Muscle of back (tissue), 13 donors: ENCODE measurements at places on chromosomes 6 and 20.

- DNase-seq, result no peak
Observed at GRCh38 chr6:53376661-53377226, 28.0 kb upstream of the ELOVL5 start.

DNA sequence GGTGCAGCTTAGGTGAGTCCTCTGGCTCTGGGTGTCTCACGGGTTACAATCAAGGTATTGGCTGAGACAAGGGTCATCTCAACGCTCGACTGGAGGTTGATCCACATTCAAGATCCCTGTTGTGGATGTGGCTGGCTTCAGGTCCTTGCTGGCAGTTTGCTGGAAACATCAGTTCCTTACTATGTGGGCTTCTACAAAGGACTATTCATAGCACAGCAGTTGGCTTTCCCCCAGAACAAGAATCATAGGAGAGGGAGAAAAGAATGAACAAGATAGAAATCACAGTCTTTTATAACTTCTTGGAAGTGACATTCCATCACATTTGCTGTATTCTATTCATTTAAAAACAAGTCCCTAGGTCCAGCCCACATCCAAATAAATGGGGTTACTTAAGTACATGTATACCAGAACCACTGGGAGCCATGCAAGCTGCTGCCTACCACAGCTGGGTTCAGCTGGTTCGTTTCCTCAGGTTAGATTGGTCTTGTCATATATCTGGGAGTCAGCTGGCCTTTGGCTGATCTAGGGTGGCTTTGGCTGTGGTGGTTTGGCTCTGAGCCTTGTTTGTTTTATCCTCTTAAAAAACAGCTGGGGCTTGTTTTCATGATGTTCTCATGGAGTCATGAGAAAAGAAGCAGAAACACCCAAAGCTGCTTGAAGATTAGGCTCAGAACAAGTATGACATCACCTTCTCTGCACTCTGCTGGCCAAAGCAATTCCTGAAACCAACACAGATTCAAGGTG lies 433.2 kb upstream of the SPTLC3 start:
- peak; percentile 58 for DNase-seq

DNA sequence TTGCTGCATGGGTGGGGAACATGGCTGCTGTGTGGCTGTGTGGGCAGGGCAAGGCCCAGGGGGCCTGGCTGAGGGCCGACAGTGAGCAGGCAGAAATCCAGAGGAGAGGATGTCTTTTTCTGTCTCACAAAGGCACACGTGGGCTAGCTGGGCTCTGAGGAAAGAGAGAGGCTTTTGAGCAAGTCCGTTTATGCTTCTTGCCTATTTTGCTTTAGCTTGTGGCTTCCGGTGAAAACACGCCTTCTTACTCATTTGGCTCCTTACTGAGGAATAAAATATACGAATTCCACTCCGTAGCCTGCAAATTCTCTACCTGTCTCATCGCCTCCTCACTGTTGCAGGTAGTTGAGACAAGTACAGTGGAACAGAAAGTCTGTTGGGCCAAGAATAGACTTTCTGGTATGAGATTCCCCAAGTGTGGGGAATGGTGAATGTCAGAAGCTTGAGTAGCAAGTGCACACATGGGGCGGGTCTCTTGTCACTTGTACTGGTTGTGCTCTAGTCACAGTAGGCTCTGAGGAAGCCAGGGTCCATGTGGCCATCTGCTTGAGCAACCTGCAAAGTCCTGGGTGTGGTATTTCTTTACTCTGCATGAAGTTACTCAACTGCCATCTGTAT lies 28.4 kb downstream of the WRNIP1 start:
- no peak for DNase-seq

GRCh38 chr6:126616866-126617265 lies 277.0 kb downstream of the CENPW start:
- no peak for DNase-seq

DNA sequence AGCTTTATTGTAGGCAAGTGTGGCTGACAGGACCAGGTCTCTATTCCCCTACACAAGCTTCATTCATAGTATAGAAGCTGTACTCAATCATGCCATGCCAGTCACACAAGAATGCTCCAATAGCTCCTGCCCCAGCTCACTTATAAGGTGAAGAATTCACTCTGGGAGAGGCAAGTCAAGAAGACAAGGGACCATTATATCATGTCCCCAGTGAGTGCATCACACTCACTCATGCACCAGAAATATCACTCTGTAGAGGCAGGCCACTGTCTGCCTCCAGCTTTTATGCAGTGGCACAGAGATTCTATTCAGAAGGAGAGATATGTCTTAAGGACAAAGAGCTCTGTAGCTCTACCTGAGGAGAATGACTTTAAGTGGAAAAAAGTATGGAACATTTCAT lies 263.2 kb downstream of the GJA1 start:
- no peak for DNase-seq

DNA sequence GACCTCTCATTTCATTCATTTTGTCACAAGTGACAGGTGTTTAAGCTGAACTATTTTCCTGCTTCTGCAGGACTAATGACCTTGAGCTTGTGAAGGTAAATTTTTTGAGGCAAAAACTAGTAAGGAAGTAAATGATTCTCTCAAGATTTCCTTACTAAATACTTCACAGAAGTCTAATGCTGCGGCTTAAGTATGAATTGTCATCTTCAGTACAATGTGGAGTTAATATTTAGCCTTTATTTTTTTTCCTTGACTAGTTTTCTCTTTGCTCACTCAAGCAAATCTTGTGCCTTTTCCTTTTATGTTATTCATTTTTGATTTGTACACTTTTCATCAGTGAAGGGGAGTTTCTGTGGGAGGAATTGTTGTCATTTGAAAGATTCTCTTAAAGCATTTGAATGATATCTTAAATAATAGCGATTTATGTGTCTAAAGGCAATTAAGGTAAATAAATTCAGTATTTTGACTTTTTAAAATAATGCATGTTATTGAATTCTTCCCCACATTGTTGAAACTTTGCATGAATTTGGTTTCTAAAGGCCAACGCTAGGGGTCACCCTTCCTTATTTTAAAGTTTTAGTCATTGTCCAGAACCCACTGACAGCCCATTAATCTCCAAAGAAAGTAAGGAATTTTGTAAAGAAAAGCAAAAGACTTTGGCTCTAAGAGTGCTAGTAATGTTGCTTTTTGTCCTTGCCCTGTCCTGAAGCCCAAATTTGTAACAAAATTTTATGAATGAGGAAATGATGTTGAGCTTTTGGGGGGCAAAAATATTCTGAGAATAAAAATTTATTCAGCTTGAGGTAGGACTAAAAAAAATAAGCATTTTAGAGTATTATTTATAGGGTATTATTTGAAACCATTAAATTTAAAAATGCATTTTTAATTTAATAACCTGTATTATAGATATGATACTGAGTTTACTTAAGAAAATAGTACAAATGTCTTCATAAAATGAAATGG lies 157.4 kb upstream of the LAMA2 start:
- peak; percentile 56 for DNase-seq

DNA sequence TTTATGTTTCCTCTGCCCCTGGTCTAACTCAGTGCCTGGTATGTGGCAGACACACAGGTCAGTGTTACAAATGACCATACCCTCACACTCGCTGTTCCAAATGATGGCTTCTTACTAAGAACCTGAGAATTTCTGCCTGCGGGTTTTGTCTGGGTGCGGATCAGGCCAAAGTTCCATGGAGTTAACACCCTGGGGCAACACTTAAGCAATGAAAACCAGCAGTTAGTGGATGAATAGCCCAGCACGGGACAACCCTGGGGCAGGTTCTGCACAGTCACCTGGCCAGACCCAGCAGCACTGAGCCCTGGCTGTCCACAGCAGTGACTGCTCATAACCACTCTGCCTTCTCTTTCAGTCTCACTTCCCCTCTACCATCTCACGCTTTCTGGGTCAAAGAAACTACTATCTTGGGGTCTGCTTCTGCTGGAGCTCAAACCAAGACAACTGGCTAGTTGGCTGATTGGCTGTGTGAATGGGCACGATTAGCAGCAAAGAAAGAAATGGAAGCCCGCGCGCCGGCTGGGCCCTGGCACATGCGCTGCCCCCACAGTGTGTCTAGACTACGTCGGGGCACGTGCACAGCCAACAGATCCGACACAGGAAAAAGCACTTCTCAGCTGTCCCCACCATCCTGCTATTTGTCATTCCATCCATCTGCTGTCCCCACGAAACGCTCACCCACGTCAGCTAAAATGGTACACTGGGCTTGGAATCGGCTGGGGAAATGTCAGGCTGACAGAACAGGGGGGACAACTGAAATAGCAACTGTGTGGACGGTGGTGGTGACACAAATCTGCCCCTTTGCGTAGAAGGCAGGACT lies 36.6 kb downstream of the MGME1 start:
- DNase-seq, result no peak

GRCh38 chr6:135703007-135703406 lies 148.5 kb upstream of the PDE7B start:
- DNase-seq, result no peak

DNA sequence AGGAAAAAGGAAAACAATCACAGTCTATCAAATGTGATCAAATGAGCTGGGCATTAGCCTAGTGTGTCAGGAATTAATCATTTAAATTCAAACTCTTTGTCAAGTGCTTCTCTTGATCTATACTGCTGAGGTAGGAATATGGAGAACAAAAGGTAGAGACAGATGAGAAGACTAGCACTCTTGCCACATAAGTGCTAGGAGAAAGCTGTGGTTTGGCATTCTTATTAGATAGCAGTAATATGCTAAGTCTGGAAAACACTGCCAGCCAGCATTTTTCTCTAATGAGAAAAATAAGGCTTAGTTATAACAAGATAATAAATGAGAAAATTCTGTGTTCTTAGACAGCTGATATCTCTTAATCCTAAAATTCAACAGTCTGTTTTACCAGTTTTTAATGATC lies 38.9 kb downstream of the ORC3 start:
- no peak for DNase-seq

- DNase-seq, result no peak
Observed at GRCh38 chr6:87498048-87498447, 25.3 kb downstream of the SLC35A1 start.

- peak; percentile 52 for DNase-seq
Observed at GRCh38 chr20:17790296-17790695, 90.5 kb downstream of the BANF2 start.

DNA sequence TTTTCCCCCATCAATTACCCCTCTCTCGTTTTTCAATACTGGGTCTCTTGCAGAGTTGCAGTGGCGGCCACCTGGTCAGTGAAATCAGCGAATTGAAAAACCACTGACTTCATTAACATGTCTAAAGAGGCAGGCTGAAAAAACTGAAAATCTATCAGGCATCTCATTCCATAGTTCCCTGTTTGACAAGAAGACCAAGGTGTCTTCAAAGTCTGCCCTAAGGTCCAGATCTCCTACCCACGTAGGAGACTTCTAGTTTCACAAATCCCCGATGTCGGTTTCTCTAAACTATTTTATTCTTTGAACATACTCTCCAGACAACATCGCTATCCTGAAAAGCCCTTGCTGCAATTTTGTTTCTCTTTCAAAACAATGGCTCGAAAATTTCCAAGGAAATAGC lies 796 bp upstream of the TUBB start:
- DNase-seq, result no peak

DNA sequence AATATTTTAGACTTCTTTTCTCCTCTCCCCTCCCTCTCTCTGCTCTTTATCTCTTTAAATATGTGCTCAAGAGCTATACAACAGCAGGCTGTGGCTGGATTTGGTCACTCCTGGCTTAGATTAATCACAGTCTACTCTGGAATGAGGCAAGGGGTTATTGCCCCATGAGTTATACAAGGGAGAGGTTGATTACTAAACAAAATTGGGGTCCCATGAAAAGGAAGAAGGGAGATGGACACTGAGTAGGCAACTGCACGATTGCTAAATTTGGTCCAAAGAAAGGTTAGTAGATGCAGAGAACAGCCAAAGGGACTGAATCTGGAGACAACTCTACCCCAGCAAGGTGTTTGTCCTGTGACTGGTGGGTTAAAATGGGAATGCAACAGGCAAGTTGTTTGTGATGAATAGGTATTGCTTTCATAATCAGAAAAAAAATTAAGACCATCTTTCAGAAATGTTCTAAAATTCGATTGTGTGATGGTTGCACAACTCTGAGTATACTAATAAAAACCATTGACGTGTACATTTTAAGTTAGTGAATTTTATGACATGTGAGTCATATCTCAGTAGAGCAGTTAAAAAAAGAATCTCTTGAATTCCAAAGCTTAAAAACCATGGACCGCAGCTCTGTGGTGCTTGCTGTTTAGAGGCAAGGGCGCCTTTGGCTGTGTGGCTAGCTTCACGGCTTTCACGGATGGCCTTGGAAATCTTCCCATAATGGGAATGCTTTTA lies 57.1 kb downstream of the KIZ start:
- no peak for DNase-seq

DNA sequence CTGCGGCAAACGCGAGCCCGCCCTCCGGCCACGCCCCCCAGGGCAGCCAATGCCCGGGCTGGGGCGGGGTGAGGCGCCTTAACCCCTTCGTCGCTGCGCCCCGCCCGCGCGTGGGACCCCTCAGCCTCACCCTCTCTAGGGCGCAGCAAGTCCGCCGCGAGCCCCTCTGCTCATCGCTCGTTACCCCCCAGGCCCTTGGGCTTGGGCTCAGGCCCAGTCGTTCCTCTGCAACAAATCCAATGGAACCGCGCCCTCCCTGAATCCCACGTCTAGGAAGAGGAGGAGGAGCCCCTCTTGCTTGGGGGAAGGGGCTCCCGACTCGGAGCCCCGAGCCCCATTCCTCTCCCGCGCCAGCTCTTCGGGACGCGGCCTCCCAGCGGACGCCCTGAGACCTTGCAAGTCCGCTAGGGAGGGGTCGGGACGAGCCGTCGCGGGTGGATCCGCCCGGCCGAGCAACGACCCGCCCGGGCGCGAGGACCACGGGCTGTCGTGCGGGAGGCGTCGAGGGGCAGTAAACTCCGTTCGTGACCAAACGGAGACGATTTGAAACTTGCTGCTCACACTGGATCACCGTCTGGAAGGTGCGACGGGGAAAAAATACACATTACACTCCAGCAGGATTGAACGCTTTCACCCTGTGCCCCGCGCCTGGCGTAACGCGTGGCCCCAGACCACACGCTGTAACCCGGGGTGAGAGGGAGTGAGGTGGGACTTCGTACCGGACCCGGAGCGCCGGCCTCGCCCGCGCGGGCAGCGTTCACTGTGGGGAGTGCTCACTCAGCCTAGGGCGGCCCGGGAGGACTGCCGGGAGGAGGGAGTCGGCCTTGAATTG lies 477 bp upstream of the LZTS3 start:
- peak; percentile 85 for DNase-seq

GRCh38 chr6:156557251-156557910 lies 219.8 kb upstream of the ARID1B start:
- DNase-seq, result peak; percentile 7

DNA sequence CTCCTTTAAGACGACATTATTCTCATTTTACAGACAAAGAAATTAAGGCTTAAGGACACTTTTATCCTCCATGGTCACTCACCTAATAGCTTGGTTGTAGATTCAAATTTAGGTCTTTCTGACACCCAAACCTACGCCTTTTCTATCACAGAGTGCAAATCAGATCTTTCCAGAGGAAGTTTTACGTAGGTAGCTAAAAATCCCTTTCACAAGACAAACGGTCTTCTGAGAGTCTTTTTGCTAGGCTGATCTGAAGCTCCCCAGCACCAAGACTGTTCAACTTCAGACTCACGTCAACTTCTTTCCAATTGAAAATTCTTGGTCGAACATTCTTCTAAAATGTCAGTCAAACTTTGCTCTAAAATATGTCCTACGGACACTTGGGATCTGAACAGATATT lies 46.5 kb downstream of the BLOC1S5 start:
- no peak for DNase-seq

GRCh38 chr20:9755301-9755700 lies 83.6 kb downstream of the PAK5 start:
- no peak for DNase-seq

- DNase-seq, result no peak
Observed at GRCh38 chr20:63930971-63931553, 25.2 kb downstream of the UCKL1 start.

- peak; percentile 64 for DNase-seq
Observed at GRCh38 chr20:60048634-60049521, 90.7 kb downstream of the CDH26 start.

GRCh38 chr6:114055763-114056162 lies 84.8 kb upstream of the HDAC2 start:
- no peak for DNase-seq
